Central memory CD4-positive, alpha-beta T cell (primary cell): ENCODE measurements at places on chromosomes 6 and 20.

- DNase-seq, result no peak
These were observed 172.0 kb downstream of the KCNQ5 start for GRCh38 chr6:72793641-72794395.

- no peak for DNase-seq
These were observed 27.4 kb upstream of the KHDC1 start for GRCh38 chr6:73290435-73290834.

DNA sequence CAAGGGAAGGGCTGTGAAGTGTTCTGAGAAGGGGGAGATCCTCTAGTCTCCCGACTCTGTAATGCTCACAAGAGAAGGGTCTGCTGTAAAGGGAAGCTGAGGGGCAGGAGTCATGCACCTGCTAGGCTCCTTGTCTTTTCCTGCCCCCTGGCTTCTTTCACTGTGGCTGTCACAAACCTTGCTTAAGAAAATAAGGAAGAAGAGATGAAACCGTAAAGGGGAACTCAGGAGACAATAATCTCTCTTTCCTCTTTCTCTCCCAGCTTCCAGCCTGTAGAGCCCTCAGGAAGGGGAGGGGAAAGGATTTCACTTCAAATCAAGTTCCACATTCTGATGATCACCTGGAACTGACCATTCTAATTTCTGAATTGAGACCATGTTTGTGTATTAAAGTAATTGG lies 26.3 kb downstream of the SLC13A3 start:
- DNase-seq, result no peak

DNA sequence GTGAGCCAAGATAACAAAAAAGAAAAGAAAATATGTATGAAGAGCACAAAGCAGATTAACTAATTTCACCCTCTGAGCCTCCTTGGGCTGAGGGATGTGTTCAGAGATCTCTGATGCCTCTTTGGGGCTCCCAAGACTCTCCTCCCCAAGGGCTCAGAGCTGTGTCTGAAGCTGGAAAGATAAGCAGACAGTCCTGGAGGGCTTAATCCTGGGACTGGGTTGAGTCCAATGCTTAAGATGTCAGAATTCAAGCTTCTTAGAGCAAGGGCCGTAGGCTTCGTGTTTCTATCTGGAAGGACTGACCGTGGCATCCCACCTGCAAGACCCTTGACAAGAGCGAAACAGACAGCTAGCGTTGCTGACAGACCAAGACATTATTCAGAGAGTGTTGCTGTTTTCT lies 229.0 kb downstream of the ZMYND8 start:
- no peak for DNase-seq

DNA sequence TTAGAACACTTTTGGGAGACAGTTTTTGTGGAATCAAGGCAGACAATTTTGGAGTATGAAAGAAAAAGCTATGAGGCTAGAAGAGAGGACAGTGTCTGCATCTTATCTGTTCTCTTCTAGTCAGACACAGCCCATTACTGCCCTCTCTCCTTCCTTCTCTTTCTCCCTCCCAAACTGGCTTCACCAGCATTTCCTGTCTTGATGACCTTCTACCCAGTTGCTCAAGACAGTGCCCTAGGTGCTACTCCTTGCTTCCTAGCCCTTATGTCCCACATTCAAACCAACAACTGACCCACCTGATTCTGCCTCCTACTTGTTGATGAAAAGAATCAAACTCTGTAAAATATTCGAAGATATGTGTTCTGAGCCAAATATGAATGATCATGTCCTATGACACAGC lies 116.4 kb upstream of the RIPOR2 start:
- no peak for DNase-seq
